Non-pigmented ciliary epithelial cell (primary cell): ENCODE measurements at places on chromosomes 1 and 21.
A peak's percentile ranks its signal among the peaks of the same experiment; 100 is the strongest.

GRCh38 chr1:61222240-61222639 is 139.9 kb downstream of the NFIA start:
- no peak for DNase-seq

DNA sequence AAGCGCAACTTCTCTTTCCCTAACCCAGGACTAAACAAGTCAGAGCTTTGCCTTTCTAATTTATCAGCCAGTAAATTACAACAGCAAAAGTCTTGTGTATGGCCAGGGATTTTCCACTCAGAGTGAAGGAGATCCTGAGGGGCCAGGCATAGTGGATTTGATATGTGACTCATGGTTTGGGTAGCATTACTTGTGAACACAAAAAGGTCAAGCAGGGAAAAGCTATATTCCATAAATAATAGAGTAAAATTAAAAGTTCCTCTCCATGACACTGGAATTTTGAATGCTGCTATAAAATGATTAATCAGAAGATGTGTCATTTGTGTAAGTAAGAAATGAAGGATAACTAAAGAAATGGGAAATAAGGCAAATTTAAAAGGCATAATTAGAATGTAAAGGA is 284.8 kb downstream of the HLX start:
- peak; percentile 8 for DNase-seq

DNA sequence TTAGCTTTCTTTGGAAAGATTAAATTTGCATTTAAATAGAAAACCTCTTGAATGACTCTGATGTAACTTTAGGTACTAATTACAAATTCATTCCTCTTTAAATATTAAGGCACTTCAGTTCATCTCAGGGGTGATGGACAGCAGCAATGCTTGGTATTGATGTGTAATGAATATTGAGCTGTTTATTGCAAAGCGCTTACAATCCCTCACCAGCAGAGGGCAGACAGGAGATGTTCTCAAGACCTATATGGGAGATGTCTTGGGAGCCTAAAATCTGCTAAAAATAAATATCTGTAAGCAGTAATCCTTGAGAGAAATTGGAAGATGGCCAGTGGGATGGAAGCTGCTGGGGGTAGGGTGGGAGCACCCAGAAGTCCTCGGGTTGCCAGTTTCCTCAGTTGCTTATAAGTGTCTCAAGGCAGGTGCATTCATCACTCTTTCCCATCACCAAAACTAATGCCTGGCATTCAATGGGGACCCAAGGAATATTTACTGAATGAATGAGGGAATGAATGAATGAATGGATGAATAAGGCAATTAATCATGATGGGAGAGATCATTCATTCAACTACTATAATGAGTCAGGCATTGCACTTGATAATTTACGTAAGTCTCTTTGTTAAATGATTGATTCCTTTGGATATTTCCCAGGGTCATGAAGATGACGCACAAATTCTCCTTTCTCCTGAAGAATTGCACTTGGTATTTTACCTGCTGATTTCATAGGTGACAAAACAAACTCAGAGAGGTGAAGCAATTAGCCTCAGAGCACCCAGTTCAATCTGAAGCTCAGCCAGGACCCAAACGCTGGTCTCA is 2.3 kb downstream of the KLHDC8A start:
- DNase-seq, result no peak

DNA sequence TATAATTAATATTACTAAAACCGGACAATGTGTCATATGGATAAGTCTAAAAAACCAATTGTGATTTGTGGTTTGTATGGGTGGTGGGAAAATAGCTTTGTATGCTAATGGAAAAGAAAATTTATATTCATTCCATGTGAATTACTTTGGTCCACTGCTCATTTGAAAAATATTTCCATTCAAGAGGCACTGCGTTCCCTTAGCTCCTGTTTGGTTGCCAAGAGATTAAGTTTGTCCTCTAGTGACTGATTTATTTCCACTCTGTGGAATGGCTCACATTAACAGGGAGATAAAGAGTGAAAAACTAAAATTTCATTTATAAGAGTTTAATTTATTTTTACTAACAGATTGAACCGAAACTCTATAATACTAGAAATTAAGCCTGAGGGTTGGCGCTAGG is 744.1 kb upstream of the CHRM3 start:
- DNase-seq, result peak; percentile 55

DNA sequence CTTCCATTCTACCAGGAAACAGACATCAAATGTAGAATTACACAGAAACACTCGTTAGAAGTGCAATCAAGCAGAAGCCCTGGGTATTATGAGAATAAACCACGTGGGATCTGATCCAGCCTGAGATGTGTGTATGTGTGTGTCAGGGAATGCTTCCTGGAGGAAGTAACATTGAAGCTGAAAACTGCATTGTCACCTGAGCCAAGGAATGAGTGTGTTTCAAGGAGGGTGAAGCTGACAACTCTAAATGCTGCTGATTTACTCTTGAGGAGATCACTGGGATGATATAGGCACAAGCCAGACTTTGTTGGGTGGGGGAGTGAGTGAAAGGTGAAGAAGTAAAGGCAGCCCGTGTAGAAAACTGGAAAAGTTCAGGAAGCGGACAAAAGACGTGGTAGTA is 27.6 kb downstream of the FAAH start:
- DNase-seq, result no peak

DNA sequence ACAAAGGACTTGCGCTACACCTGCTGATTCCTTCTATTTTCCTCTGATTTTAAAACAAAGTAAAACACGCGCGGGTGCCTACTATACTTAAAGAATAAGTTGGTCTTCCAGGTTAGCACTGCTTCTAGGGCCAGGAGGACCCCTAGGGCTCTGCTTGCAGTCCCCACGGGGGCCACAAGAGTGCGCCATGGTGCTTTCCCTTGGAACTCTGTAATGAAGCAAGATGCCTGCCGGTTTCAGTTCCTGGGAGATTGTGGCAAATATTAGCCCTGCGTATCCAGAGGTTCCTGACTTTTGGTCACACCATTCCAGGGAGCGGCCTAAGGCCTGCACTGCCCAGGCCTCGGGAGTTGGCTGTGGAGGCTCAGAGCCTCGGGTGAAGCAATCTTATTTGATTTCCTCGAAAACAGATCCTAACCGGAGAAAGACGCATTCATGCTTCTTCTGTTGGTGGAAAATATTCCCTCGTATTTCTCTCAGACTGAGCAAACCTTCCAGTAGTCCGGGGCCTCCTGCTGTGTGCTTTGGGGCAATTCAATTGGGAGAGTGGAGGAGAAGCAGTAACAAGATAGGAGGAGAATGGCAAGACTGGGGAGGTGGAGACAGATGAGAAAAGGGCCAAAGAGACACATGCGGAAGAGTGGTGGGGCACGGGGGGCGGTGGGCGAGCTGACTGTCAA is 25.3 kb downstream of the ADAM30 start:
- no peak for DNase-seq

DNA sequence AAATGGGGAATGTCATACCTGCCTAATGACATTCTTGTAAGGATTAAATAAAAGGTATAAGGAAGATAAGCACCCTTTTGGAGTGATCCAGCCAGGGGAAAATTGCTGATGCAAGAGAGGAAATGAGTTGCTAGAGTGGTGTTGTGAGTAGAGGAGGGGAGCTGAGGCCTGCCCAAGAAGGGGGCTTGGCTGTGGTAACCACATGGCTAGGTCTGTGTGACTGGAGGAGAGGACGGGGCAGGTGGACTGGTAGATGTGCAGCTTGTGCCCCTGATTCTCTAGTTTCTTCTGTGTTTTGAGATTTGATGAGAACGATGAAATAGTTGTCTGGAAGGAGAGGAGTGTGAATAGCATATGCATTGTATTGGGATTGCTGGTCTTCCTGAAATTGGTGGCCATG is 6.6 kb downstream of the TXLNA start:
- no peak for DNase-seq

DNA sequence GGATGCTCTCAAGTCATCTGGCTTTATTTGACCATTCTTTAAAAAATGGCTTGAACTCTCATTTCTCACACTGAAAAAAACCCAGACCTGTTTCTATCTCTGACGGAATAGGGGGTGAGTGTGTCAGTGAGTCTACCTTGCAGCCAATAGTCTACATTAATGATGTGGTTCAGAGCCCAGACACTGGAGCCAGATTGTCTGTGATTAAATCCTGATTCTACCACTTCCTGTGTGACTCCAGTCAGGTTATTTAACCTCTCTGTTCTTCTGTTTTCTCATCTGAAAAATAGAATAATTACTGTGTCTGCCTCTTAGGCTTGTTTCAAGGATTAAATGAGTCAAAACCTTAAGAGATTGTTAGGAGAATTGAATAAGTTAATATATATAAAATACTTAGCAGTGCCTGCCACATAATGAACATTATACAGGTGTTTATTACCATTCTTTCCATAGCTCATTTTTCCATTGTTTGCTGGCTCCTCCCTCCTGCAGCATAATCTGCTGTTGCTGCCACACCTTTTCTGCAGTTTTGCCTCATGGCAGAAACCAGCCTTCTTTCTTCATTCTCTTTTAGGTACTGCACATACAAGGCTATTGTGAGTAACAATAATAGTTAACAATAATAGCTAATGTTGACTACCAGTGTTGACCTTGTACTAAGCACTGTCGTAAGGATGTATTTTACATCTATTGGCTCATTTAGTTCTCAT is 157.6 kb upstream of the IVNS1ABP start:
- DNase-seq, result no peak

DNA sequence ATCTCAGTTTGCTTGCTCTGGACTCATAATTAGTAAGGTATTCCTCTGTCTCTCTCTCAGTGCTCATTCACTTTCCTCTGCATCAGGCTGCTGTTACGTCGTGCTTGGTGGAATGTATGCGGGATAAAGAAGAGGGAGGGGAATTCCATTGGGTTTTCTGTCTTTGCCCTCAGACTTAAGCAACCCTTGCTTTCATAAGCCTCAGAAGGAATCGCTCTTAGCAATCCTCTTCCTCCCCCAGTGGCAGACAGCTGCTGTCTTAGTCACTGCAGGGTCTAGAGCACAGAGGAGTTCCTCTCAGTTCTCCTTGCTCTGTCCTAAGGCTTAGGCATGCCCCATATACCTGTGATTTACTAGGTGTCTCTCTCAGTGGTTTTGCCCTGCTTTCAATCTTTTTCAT is 19.1 kb upstream of the NTMT2 start:
- peak; percentile 84 for DNase-seq

GRCh38 chr21:32298658-32299081 is at the start of gene MRAP:
Gene MRAP, plus strand, starts transcription at chr21:32298855. Its CDS starts 117 bp downstream, at chr21:32298972.
- DNase-seq, result no peak

DNA sequence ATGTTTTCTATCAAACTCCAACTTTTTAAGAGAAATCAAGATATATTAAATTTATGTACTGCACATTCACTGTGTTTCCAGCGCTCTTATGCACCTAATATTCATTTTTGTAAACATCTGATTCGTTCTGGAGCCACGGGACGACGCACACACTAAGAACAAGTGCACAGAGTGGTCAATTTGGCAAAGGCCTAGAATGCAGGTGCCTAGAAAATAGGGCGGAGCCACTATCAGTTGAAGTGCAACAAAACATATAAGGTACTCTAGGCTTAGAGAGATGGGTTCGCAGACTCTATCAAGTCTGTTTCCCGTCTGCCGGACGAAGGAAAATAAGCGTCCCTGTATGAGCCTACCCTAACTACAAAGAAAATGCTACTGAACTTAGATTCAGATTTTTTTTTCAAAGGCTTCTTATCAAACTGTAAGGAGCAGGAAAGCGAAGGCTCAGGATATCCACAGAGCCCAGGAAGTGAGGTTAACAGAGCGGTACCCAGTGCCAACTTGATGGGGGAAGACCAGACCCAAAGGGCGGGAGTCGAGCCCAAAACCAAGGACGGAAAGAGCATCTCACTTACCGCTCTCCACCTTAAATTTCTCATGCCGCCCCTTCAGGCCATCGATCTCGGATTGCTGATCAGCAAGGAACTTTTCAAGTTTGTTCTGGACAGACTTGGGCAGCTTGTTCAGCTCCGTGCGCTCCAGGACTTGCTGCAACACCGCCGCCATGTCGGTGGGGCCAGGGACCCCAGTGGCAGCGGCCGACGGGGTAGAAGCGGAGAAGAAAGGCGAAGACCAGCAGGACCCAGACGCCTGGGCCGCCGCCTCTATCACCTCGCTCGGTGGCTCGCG is 526 bp downstream of the TPR start:
- DNase-seq, result no peak

GRCh38 chr1:24828887-24829192 is 83.6 kb downstream of the CLIC4 start:
- no peak for DNase-seq

GRCh38 chr1:89637496-89637895 is 4.6 kb downstream of the LRRC8C start:
- DNase-seq, result no peak

GRCh38 chr1:242467556-242468145 is 56.8 kb downstream of the PLD5 start:
- peak; percentile 6 for DNase-seq

- DNase-seq, result no peak
These were observed 356.8 kb downstream of the RRAGC start for GRCh38 chr1:38502758-38503157.

DNA sequence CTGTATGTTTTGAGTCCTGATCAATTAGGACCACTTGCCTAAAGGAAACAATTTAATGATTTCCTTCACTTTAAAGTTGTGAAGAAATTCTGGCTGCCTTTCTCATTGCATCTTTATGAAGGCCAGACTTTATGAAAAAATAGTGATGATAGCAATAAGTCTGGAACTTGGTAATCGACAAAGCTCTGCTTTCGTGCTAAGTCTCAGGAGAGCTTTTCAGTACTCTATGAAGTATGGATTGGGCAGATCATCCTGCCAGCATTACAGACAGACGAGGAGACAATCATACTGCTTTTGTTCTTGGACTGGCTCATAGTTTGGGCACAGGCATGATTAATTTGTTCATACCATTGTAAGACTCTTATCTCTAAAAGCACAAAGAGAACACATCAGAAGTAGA is 45.5 kb upstream of the KCNJ15 start:
- no peak for DNase-seq

GRCh38 chr21:46124083-46124925 is 26.4 kb downstream of the COL6A2 start:
- no peak for DNase-seq

- DNase-seq, result no peak
These were observed 34.7 kb upstream of the EXOSC10 start for GRCh38 chr1:11134251-11134897.

- DNase-seq, result no peak
These were observed 3.8 kb downstream of the ZBTB18 start for GRCh38 chr1:244054924-244055263.

- DNase-seq, result no peak
These were observed 2.6 kb downstream of the KCNAB2 start for GRCh38 chr1:6048179-6048867.

DNA sequence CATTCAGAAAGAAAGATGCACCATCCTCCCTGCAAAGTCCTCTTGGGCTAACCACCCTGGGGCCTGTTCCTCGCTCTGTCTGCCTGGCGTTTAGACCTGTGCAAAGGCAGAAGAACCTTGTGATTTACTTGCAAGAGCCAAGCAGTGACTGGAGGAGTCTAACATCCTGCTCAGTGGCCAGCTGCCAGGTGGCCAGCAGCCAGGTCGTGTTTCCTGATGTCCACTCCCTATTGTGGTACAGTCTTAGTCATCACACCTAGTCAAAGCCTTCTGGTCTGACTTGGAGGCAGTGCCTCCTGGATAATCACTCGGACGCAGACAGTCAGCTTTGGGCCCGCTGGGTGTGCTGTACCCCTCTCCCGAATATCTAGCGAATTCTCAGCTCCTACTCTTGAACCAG is 118.1 kb downstream of the PGBD5 start:
- peak; percentile 70 for DNase-seq

GRCh38 chr1:71154429-71154828 is 73.6 kb upstream of the ZRANB2 start:
- no peak for DNase-seq
